GOT3 (cell line): ENCODE measurements at places on chromosomes 5 and 9.

- no peak for DNase-seq
These were observed 359.2 kb upstream of the ZNF462 start for GRCh38 chr9:106503759-106504158.

GRCh38 chr5:43357067-43357466, 43.9 kb upstream of the HMGCS1 start:
- no peak for DNase-seq

GRCh38 chr9:7534211-7534935, 265.2 kb downstream of the DMAC1 start:
- DNase-seq: no peak

- DNase-seq: no peak
These were observed 59.4 kb upstream of the CAST start for GRCh38 chr5:96602776-96603175.

DNA sequence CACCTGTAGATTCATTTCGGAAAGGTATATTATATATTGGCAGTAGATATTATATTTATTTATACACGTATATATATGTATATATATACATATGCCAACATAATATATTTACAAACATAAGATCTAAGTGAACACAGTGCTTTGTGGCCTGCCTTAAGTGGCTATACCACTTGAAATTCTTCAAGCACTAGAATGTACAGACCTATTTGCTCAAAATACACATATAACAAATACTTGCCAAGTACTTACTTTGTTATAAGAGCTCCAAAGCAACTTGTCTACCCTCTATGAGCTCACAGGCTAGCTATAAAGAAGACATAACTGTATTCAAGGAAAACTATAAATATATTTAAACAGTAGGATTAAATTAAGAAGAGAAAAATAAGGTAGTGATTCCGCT, 33.6 kb upstream of the SLC36A1 start:
- no peak for DNase-seq

GRCh38 chr5:3009605-3010004, 258.1 kb upstream of the IRX2 start:
- DNase-seq: no peak

GRCh38 chr9:101212661-101213060, 172.1 kb downstream of the BAAT start:
- DNase-seq: no peak

- no peak for DNase-seq
These were observed 1.8 kb downstream of the PTBP3 start for GRCh38 chr9:112331674-112331952.

DNA sequence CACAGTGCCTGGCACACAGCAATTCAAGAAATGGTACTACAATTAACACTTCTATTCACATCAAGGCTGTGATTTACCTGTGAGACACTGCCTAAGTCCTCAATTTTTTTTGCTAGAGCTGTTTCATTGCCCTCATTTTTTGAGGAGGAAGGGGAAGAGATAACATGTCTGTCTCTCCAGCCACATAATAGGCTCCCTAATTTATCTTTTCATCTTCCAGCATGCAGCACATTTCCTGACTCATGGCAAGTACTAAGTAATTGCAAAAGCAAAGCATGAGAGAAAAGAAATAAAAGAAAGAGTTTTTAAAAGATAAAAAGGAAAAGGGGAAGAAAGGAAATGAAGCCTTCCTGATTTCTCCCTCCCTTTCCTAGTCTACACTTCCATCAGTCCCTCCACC, 26.9 kb upstream of the RNF38 start:
- DNase-seq: no peak

- no peak for DNase-seq
These were observed 4.6 kb upstream of the PHYHD1 start for GRCh38 chr9:128916204-128916603.

DNA sequence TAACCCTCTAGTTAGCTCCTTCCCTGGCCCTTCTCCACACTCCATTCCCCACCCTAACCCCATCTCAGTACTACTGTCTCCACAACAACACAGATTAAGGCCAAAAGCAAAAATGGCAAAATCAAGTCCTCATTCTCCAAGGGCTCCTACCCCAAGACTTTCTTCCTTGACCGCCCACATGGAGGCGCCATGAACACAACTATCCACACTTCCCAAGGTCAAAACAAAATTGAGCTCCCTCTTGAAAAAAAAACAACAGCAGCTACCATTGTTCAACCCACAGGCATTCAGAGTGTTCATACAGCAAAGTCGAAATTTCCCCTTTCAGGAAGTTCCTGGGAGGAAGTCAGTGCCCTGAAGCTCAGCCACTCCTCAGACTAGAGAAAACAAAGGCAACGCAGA, 54.4 kb downstream of the GNAQ start:
- no peak for DNase-seq

- no peak for DNase-seq
These were observed 100.7 kb downstream of the PAM start for GRCh38 chr5:102855681-102856388.

DNA sequence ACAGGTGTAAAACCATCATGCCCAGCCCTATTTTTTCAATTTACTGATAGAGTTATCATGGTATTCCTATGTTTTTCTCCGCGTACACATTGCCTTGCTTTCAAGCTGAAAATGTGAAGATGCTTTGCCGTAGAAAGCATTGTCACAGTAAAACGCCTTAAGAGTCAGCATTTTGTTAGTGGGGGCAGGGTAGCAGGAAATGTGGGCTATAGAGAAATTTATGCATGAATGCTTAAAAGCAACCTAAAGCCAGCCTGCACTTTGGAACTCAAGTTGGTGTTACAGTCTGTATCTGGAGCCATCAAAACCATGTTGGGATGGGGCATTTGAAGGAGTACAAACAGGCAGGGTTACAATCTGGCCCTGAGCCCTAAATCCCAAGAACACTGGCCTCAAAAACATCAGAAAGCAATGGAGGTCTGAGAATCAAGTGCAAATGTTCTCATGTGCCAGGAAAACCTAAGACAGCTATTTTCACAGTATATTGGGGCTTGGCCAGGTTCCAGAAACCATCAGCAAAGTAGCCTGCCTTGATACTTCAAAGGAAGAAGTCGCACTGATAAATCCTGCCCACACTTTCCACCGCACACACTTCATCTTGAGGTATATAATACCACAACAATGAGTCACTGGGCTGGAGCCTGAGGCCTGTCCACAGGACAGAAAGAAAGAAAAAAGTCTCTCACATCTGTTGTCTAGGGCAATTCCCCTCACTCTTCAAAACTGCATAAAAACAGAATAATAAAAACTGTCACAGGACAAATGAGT, 313.8 kb downstream of the ENC1 start:
- DNase-seq: no peak

- DNase-seq: no peak
These were observed 148.2 kb downstream of the PAM start for GRCh38 chr5:102903074-102903871.

- no peak for DNase-seq
These were observed 148.9 kb upstream of the RUSC2 start for GRCh38 chr9:35341021-35341420.

GRCh38 chr9:114114364-114114763, 15.3 kb upstream of the KIF12 start:
- no peak for DNase-seq

DNA sequence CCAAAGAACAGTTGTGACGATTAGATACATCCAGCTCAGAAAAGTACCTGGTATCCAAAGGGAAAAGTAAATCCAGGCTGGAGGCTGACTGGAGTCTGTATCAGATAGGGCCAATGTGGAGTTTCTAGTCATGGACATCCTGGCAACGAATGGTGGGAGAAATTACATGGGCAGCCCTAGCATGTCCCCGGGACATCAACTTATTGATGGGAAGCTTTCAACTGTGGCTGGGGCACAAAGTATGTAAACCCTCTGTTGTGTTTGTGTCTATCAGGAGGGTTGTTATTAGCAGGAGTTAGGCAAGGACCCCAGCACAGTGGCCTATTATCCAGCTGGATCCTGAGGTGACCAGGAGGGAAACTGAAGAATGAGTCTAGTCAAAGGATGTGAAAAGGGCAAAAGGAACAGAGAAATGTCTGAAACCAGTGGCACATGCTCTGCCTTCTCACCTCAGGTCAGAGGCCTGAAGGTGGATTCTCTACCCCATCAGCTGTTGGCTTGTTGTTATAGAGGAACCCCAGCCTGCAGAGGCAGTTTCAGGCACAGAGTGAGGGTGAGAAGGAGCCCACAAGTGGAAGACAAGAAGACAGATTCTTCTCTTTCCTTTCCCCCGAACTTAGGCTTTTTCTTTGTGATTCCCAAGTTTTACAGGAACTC, 19.9 kb downstream of the IFNW1 start:
- no peak for DNase-seq

DNA sequence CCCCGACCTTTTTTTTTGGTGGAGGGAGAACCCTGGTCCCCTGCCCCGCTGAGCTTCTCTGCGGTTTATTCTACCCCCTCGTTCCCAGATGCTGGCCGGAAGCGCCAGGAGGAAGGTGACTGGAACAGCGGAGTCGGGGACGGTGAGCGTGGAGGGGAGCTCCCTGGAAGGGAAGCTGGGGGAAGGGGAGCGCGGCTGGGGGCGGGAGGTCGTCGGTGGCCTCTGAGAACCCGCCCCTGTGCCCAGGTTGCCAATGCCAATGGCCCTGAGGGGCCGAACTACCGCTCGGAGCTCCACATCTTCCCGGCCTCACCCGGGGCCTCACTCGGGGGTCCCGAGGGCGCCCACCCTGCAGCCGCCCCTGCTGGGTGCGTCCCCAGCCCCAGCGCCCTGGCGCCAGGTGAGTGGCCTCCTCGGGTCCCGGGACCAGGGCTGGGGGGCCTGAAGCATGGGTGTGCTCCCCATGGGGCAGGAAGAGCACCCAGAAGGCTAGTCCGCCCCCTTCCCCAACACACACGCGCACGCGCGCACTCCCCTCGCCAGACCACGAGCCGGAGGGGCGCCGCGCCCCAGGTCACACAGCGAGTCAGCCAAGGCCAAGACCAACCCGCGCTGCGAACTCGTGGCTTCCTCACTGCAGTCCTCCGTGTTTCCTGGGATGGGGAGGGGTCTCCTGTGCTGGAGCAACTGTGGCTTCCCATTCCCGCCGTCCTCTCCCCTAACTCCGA, 10.6 kb downstream of the MYOZ3 start:
- no peak for DNase-seq

DNA sequence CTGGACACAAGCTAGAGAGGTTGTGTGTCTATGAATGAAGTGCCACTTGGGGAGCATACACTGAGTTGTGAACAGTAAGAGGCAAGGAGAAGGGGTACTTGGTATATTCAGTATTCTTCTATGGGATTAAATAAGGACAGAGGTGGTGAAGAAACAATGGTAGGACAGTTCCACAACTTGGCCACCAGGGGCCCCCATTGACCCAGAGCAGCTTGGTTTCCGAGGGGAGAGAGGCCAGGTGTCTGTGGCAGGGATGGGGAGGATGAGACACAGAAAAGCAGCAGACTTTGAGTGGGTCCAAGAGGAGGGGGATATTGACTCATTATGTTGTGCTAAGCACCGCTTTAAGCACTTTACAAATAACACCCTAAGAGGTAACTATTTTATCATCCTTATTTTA, 220.6 kb downstream of the MELK start:
- no peak for DNase-seq

DNA sequence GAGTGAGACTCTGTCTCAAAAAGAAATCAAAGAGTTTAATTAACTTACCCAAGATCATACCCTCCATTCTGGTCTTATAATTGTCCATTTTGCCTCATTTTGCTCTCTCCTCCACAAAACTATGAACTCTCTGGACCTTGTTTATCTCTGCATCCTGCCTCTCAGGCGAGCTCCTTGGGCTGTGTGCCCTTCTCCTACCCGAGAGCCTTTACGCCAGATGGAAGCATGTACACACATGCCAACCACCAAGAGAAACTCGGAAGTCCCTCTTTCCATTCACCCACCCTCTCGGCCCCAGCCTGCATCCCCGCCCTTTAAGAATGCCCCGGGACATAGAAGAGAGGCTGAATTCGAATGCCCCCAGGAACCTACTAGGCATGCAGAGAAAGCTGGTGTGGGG, 25.9 kb downstream of the CPLX2 start:
- no peak for DNase-seq

DNA sequence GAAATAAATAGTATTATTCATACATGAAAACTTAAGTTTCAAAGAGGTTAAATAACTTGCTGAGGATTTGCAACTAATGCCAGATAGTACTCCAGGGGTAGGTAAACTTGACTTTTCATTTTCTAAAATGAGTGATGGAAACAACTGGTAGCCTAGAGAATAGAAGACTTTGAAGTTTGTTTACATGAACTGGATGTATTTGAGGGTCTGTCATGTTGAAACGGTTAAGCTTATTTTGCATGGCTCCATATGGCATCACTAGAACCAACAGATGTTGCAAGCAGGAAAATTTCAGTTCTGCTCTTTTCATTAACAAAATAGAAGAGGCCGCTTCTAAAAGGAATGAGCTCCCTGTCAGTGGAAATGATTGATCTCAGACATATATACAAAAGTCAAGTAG, 105.1 kb upstream of the SGCD start:
- DNase-seq: no peak

DNA sequence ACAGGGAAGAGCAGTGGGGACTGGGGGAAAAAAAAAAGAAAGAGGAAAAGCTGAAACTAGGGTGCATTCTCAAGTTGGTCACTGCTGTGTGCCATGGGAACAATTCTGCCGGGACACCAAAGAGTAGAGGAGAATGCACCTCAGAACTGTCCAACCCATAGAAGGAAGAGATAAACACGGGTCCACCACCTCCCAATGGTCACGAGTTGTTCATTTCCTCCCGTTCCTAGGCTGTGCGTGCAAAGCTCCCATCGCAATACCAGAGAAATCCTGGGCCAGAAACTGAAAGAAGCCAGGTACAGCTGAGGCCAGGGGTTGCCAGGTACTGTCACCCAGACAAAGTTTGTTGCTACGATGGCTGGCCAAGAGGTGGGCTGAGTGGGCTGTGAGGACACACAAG, 236.9 kb upstream of the ANKRD55 start:
- DNase-seq: no peak

DNA sequence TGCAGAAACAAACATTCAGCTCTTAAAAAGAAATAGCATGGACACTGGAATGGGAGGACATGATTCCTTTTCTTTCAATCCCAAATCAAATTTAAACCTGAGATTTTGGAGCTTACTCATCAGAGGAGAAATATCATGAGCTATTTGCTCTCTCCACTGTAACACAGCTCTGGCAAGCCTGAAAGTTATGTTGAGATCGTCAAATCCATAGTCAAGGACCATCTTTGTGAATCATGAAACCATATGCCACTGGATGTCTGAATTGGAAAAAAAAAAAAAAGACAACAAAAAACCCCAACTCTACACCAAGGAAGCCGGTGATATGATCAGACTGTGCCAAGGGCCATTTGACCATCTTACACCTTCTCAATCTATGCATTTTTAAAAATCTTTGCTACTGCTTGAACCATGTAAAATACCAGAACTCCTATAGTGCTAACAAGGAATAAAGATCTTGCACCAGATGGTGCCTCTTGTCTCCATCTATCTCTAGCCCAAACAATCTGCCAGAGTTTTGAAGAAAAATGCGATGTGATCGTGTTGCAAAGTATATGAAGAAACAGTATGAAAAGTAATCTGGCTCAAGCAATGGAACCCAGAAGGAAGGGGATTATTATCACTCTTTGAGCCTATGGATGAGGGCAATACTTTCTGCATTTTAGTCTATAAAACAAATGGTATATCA, 138.1 kb upstream of the MEF2C start:
- no peak for DNase-seq

GRCh38 chr9:110752766-110753165, 84.2 kb downstream of the MUSK start:
- no peak for DNase-seq
